Lung microvascular endothelial cell (primary cell): ENCODE measurements at places on chromosomes 16 and 17. TPM values are rescaled to one million over a fixed set of nuclear protein-coding genes. Genes with fewer than 3 reads are reported as not detected.
A peak's percentile ranks its signal among the peaks of the same experiment; 100 is the strongest.

CRYBA1 gene
- not detected in 2 replicates for total RNA-seq

ABCC6 gene
- under 0.01 and 0.44 TPM in 2 replicates for total RNA-seq

RASL10B gene
- under 0.01 TPM in 2 replicates for total RNA-seq

HAS3 gene
- 1.4 and 1.7 TPM in 2 replicates for total RNA-seq

HP gene
- 0.20 TPM in 1 of 2 replicates, not detected in the other for total RNA-seq

FBXW10 gene
- not detected in 2 replicates for total RNA-seq

MPO gene
- 0.22 TPM in 1 of 2 replicates, not detected in the other for total RNA-seq

EVI2B gene
- 0.22 TPM in 1 of 2 replicates, not detected in the other for total RNA-seq

CCDC47 gene
- 59.5 and 91.3 TPM in 2 replicates for total RNA-seq

MYCBPAP gene
- under 0.01 and 0.20 TPM in 2 replicates for total RNA-seq

IL17C gene
- not detected in 2 replicates for total RNA-seq

SULT1A3 gene
- total RNA-seq, result 1.1 and 2.2 TPM in 2 replicates

KRTAP4-4 gene
- total RNA-seq, result not detected in 2 replicates

GRCh38 chr16:12625068-12625467 is 178.6 kb downstream of the CPPED1 start:
- DNase-seq, result no peak

- DNase-seq, result no peak
Measured at GRCh38 chr16:70294385-70295025, 4.5 kb upstream of the DDX19B start.

DNA sequence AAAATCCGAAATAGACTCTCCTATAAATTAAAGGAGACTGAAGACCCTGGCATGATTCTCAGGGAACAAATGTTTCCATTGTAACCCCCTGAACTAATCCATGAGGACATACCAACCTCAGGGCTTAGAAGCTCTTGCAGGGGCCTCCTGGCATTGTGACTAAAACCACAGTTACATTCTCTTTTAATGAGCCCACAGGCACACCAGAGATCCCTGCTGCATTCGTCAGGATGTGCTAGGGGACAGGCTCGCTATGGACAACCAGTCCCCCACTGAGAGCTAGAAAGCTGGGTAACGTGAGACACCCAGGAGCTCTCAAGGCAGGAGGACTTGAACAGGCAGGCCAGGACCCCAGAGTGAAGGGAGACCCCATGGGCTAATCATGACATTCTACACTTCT is 140.6 kb upstream of the TNRC6C start:
- no peak for DNase-seq

DNA sequence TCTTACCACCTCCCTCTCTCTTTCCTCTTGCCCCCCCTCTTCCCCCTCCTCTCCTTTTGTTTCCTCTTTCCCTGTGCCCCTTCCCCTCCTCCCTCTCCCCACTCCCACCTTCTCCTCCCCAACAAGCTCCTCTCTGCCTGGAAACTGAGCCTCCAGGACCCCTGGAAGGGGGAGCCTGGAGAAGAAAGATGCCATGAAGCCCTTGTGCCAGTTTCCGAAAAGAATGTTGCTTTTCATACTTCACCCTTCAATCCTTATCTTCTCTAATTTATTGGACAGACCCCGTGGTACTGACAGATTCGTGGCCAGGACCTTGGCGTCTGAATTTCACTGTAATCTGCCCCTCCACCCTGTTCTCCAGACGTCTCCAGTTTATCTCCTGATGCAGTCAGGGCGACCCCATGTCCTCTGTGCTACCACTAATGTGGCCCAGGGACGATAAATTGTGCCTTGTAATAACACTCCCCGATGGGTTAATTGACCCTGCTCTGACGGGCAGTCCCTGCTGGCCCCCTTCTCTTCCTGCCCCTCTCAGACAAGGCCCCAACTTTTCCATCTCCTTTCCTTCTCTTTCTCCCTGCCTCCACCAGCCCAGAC is 138.4 kb upstream of the GSE1 start:
- DNase-seq, result no peak

DNA sequence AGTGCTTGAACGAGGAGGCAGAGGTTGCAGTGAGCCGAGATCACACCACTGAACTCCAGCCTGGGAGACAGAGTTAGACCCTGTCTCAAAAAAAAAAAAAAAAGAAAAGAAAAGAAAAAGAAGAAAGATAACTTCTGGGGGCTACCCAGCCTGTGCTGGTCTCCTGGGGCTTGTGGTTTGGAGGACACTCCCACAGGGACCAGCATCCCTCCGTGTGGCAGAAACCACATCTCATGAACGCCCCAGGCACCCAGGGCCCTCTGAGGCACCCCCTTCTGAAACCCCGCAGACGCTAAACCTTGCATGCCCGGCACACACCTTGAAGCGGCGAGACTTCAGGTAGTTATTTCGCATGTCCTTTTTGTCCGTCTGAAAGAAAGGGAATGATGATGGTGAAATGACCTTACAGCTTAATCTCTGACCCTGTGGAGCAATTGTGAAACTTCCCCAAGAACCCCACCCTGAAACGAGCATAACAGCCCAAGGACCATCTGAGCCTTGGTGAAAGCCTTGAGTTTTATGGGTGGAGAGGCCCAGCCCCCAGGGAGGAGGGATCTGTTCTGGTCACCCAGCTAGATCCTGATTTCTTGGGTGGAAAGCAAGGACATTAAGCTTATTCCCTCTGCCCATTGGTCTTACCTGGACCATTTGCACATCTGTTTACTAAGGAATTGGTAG is 55.0 kb downstream of the CNGB1 start:
- no peak for DNase-seq

GRCh38 chr17:61404913-61405685 is 5.5 kb downstream of the TBX2 start:
- DNase-seq, result no peak

DNA sequence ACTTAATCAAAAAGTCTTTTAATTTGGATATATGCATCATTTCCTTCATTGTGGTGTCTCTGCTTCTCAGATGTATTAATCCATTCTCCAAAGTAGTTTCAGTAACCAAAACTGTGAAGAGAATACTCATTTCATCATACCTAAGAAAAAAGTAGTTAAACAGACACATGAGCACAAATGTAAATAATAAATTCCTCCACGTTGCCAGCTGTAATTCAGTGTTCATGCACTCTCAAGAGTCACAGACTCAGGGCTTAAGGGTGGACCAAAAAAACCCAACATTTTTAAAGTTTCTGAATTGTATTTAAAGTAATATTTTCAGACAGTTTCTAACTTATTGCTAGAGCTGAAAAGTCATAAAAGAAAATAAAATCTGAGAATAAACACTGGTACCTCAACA is 19.0 kb downstream of the POLG2 start:
- no peak for DNase-seq

GRCh38 chr17:10844621-10845387 is 6.9 kb upstream of the PIRT start:
- DNase-seq, result peak; percentile 72

DNA sequence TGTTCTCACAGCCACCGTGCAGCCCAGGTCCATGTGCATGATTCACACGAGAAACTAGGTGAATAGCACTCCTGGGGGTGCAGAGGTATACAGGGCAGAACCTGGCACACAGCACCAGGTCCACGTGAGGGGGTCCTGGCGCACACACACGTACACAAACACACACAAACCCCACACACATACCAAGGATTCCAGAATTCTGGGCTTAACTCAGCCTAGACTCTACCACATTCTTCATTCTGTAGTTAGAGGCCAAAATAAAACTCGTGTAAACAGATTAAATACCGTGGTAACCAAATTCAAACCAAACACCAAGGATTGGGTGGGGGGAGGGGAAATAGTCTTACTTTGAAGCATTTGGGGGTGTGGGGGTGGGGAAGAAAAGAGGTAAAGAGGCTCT is 58.5 kb downstream of the XYLT1 start:
- no peak for DNase-seq

DNA sequence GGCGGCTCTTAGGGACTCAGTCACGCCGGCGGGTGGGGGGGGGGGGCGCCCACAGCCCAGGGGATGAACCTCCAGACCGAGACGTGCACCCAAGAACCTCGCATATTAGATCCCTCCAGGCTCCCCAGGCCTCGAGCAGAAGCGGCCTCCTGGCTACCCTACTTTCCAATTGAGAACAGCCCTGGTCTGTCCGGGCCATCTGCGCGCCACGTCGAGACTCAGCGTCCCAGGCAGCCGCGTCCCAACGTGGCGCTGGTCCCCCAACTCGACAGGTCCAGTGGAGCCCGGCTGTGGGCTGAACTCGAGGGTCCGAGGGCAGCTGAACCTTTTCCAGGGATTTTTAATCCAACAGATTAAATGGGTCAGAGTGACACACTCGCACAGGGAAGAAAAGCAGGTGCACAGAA is 2.3 kb upstream of the IRX3 start:
- no peak for DNase-seq

DNA sequence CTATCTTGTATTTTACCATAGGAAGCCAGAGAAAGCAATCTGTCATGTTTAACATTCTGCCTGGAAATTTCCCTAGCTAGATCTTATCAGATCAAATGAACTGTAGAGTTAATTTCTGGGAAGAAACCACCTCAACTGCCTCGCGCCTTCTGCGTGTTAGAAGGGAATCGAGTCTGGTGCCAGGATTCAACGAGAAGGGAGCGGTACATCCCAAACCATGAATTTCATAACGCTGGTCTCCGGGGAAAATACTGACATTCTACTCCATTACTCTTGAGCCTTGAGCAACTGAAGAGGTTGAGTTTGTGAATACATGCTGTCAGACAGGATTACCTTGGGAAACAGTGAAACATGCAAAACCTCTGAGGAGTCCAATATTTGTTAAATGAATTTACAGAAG is 35.2 kb downstream of the MPHOSPH6 start:
- no peak for DNase-seq

DNA sequence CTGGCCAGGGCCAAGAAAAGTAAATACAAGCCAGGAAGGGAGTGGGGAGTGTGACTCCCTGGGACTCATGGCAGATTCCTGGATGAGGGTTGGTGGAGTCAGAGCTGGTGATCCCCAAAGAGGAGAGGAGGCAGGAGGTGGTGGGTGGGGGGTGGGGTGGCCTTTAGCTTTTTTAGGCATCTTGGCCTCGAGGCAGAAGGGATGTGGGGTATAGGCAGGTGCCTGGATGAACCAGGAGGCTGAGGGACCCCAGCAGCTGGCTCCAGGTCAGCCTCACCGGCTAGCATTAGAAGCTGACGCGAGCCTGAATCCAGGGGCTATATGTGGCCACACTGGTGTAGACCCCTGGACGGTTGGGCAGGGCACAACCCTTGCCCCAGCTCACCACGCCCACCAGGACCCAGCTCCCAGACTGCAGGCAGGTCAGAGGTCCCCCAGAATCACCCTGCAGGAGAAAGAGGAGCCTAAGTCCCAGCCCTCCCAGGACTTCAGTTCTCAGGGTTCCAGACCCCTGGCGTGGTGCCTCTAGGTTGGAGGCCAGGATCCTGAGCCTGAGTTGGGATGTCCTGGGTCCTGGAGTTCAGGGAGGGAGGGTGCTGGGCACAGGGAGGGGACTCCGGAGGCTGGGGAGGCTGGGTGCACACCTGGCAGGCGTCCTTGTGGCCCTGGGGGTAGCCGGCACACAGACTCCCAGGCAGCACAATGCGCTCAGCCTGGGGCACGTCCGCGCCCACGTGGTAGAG is 2.8 kb downstream of the PRSS33 start:
- no peak for DNase-seq

DNA sequence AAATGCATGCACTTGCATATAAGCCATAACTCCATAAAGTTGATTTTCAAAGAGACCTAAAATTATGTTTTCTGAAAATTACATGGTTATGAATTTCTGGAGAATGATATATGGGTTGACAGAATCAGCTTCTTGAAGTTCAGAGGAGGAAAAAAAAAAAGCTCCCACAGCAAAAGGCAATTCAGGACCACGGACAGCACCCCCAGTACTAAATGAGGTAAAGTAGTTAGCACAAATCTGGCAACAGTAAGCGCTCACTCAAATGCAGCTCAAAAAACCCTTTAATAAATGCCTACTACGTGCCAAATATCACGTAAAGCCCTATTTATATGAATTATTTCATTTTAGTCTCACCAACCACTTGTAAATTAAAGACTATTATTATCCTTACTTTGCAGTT is 135.2 kb downstream of the SHISA9 start:
- peak; percentile 40 for DNase-seq

DNA sequence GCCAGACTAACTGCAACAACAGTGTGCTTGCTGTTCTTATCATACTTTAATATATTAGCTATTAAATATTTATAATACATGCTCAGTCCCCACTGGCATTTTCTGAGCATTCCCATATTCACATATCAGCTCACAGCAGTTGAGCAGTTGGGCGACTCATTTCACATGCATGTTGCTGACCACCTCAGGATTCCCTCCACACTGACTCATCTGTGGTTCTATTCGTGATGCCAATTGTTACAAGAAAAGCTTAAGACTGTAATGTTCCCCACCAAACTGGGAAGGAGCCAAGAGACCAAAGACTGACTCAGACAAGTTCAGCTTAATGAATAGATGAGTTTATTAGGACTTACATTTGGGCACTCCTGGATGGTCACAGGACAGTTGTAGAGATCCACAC is 100.3 kb upstream of the KIF2B start:
- no peak for DNase-seq

GRCh38 chr17:44121997-44122815 is 1.2 kb downstream of the HDAC5 start:
- no peak for DNase-seq

- DNase-seq, result peak; percentile 89
Measured at GRCh38 chr17:50478391-50479381, at the start of gene RSAD1. Gene RSAD1, plus strand, starts transcription at chr17:50478860. Its CDS starts 25 bp downstream, at chr17:50478885.

DNA sequence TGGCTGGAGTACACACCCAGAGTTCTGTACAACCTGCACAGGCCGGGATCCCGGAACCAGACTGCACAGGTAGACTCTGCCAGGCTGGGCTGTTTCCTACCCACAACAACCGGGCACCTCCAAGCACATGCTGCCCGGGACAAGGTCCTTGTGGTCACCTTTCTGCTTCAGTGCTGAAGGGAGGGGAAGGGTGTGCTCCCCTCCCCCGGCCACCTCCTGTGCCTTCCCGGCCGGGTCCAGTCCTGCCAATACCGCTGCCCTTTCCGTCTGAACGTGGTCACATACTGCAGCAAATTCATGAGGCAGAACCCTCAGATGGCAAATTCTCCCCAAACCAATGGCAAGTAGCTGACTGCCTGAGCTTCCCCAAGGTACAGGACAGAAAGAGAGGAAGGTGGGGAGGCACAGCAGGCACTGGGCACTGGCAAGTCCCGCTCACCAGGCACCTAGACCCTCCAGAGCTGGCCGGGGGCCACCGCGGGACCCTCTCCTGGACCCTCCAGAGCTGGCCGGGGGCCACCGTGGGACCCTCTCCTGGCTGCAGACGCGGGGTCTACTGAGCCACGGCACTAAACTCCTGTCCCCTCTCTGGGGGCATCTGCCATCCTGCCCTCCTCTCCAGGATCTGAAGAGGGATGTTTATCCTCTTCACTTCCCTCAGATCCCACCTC is 22.8 kb downstream of the SLC43A2 start:
- DNase-seq, result no peak

DNA sequence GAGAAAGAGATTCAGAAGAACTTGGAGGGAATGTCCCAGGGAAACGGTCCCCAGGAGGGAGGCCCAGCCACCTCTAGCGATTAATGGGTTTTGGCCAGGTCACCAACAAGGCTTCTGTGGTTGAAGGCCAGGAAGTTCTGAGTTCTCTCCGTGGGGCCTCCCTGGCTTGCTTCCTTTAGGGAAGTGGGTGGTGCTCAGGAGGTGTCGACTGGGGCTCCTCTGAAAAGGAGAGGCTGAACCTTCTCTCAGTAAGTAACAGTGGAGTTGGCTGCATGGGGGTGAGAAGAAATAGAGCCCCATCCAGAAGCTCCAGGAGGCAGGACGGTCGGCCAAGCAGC is 77.1 kb upstream of the GSE1 start:
- DNase-seq, result peak; percentile 26

GRCh38 chr17:82737967-82738877 is 2.8 kb downstream of the FN3K start:
- DNase-seq, result no peak
